ENCODE measurements at places on chromosomes 5 and 9. TPM values are rescaled to one million over a fixed set of nuclear protein-coding genes. Genes with fewer than 3 reads are reported as not detected.

LECT2 gene
- not detected for total RNA-seq

CDKN2A gene
- 19.5 TPM for total RNA-seq

TSLP gene
- 1.2 TPM for total RNA-seq

TXNDC15 gene
- 41.2 TPM for total RNA-seq

HTR4 gene
- not detected for total RNA-seq

CSF1R gene
- total RNA-seq, result under 0.01 TPM

HABP4 gene
- 5.1 TPM for total RNA-seq

ZBTB26 gene
- 5.1 TPM for total RNA-seq

GADD45G gene
- total RNA-seq, result 0.43 TPM

ANKRD34B gene
- not detected for total RNA-seq

POC5 gene
- 18.3 TPM for total RNA-seq

GABRA6 gene
- not detected for total RNA-seq

HAND1 gene
- not detected for total RNA-seq

FAM163B gene
- not detected for total RNA-seq

TMEM252 gene
- total RNA-seq, result not detected

GLIPR2 gene
- total RNA-seq, result 1.6 TPM

CYLC2 gene
- total RNA-seq, result not detected

CDH18 gene
- total RNA-seq, result under 0.01 TPM

DND1 gene
- total RNA-seq, result 0.36 TPM

PCDHA5 gene
- total RNA-seq, result 0.21 TPM

RFESD gene
- 2.4 TPM for total RNA-seq

IFNK gene
- not detected for total RNA-seq

RNF183 gene
- not detected for total RNA-seq

C5orf22 gene
- 29.7 TPM for total RNA-seq

FBN2 gene
- total RNA-seq, result 182 TPM

CNTRL gene
- total RNA-seq, result 8.5 TPM

SAPCD2 gene
- total RNA-seq, result 2.1 TPM

COL23A1 gene
- total RNA-seq, result under 0.01 TPM

PCDHAC2 gene
- total RNA-seq, result 25.5 TPM

SGTB gene
- total RNA-seq, result 24.9 TPM

CCNO gene
- 1.6 TPM for total RNA-seq

PCDHGB3 gene
- total RNA-seq, result 2.1 TPM

RELL2 gene
- 16.1 TPM for total RNA-seq

PCSK5 gene
- 3.8 TPM for total RNA-seq

POU5F2 gene
- 1.7 TPM for total RNA-seq
